ENCODE measurements at places on chromosomes 11 and 22. TPM values are rescaled to one million over a fixed set of nuclear protein-coding genes. Genes with fewer than 3 reads are reported as not detected.
A peak's percentile ranks its signal among the peaks of the same experiment; 100 is the strongest.

The IRAG1 gene
- total RNA-seq, result not detected

The FANCF gene
- total RNA-seq, result 18.4 TPM

The TMEM138 gene
- total RNA-seq, result 57.7 TPM

DNA sequence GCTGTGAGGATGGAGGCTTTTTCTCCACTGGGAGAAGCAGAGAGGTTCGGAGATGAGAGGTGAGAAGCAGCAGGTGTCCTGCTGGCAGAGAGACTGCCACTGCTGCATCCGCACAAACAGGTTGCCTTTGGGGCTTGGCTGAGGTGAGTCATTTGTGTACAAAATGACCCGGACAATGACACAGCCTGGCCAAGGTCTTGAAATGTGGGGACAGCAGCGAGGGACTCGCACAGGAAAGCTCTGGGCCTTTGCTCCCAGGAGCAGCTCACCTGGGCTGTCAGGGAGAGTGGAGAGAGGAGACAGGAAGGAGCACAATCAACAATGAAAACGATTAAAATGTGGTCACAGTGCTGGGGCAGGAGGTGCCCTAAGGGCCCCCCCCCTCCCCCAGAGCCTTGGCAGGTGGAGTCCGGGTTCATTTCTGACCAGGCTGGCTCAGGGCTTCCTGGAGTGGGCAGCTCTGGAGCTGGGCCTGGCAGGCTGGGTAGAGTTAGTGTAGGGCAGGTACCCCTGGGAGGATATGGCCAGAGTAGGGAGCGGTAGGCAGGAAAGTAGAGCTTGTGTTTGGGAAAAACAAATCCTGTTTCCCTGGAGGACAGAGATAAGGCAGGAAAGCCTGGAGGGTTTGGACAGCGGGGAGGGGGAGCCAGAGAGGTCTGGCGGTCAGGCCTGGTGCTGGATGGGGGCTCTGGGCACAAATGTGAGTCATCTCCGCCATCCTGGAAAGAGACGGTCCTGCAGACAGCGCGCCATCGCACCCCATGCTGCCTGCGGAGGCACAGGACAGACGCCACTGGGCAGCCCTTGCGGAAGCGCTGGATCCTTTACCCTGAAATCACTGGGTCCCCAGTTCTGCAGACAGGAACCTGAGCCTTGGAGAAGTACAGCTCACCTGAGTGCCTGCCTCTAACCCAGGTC, 37.8 kb upstream of the CELSR1 start:
- H3K27ac ChIP-seq, result peak overlapping the region; percentile 74
- no peak for DNase-seq
- H3K4me1 ChIP-seq, result peaks cover 22% of the 10 kb centered on the region
- H3K4me3 ChIP-seq, result peak overlapping the region; percentile 80

- H3K4me3 ChIP-seq, result no peak overlapping the region
- no peak for DNase-seq
- H3K36me3 ChIP-seq, result no peaks in the 10 kb centered on the region
- H3K27ac ChIP-seq, result no peak overlapping the region
- H3K27me3 ChIP-seq, result no peaks in the 10 kb centered on the region
These were observed 25.0 kb downstream of the SWAP70 start for GRCh38 chr11:9688716-9689511.

GRCh38 chr22:30014244-30014643, 66.0 kb upstream of the HORMAD2 start:
- DNase-seq, result no peak
- H3K4me3 ChIP-seq, result no peak overlapping the region
- peaks cover 6% of the 10 kb centered on the region for H3K4me1 ChIP-seq
